ENCODE measurements at places on chromosomes 16 and 17.

- DNase-seq, result no peak
Observed at GRCh38 chr16:74770831-74771526, 3.6 kb downstream of the FA2H start.

- no peak for DNase-seq
Observed at GRCh38 chr17:41486809-41487530, 2.7 kb downstream of the KRT36 start.

GRCh38 chr16:79400462-79401149, 199.9 kb downstream of the MAF start:
- no peak for DNase-seq

GRCh38 chr16:74455619-74456289, 34.5 kb upstream of the CLEC18B start:
- no peak for DNase-seq

GRCh38 chr16:3578121-3578520, 918 bp upstream of the NLRC3 start:
- DNase-seq, result no peak

DNA sequence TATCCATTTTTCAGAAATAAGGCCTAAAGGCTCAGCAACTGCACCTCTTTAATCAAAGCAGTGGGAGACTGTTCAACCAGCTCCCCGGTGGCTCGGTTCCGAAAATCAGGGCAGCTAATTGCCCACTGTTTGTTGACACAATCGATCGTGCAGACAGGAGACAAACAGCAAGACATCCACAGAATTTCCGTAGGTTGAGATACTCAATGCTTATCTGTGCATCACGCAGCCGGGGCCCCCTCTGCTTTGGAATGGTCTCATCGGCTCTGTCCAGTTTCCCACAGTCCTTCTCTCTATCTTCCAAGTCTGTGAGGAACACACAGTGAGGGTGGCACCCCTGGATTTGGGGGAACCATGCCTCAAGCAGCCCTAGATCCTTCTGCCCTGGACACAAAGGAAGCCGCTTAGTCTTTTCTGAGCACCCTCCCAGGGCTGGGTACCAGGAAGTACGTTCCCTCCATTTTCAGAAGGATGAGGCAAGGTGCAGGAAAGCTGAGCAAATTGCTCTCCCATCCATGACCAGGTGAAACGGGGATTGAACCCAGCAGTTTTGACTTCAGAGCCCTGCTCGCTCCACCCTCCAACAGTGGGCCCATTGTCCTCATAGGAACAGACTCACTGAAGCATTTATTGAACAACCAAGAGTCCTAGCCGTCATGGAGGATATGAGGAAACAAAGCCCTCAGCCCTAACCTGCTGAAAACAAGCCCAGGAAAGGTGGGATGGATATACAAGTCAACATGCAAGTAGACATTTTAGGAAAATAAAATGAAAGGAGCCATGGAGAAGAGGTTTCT, 70.7 kb downstream of the C16orf95 start:
- no peak for DNase-seq

DNA sequence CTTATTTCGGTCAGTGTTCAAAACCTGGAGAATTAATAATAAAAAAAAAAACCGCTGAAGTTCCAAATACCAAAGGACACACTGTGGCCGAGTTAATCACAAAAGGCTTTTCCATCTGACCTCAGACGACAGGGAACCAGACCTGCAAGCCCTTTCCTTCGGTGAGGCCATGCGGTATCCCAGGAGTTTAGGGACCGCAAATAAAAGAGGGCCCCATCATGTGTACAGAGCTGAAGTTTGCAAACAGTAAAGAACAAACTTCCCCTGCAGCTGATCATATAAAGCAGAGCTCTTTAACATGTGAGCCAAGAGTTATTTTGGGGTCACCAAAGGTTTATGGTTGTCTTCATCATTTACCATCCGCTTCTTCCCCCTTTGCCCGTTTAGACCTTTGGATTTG, 33.0 kb upstream of the FOXJ1 start:
- DNase-seq, result no peak

GRCh38 chr16:82990155-82990554, 363.4 kb downstream of the CDH13 start:
- no peak for DNase-seq

GRCh38 chr17:81039096-81039495, 4.1 kb downstream of the BAIAP2 start:
- DNase-seq, result no peak

GRCh38 chr16:86854058-86854621, 275.8 kb downstream of the FOXL1 start:
- no peak for DNase-seq

GRCh38 chr17:39927929-39928857, 661 bp downstream of the LRRC3C start:
- DNase-seq, result no peak

- no peak for DNase-seq
Observed at GRCh38 chr17:55210292-55210691, 54.5 kb upstream of the HLF start.

- DNase-seq, result no peak
Observed at GRCh38 chr17:12813664-12814063, 24.4 kb downstream of the ARHGAP44 start.

- DNase-seq, result no peak
Observed at GRCh38 chr17:62703261-62703775, 75.8 kb downstream of the MRC2 start.

GRCh38 chr16:65737831-65738230, 616.0 kb upstream of the CDH11 start:
- no peak for DNase-seq

GRCh38 chr17:42392692-42393415, 4.6 kb upstream of the STAT3 start:
- no peak for DNase-seq

- DNase-seq, result no peak
Observed at GRCh38 chr16:63612462-63613227, 1509.2 kb downstream of the CDH11 start.

DNA sequence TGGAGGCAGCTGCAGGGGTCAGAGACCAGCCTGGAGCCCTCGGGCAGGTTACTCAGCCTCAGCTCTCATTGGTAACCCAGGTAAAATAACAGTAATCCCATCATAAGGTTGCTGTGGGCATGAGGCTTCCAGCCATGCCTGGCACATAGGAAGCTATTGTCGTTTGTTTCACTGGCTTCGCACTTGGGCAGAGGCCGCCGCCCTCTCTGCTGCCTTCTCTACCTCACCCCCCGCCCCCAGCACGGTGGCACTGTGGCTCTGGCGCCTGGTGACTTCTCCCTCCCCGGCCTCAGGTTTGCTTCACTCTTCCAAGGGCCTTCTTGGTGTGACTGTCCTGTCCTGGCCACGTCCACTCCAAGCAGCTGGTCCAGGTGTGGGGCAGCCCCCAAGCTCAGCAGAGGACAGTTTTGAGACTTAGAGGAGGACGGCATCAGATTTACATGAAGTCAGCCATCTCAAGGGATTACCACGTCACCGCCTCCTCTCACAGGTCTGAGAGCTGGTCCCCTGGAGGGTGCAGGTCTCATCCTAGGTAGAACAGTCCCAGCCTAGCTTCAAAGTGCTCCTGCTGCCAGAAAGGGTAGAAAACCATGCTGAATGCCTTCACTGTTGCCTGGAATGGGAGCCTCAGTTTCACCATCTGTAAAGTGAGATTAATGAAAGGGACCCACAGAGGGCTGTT, 34.8 kb downstream of the SREBF1 start:
- DNase-seq, result no peak

- no peak for DNase-seq
Observed at GRCh38 chr17:59619035-59619297, 729 bp upstream of the CLTC start.

GRCh38 chr16:82658796-82659195, 32.0 kb downstream of the CDH13 start:
- no peak for DNase-seq

- no peak for DNase-seq
Observed at GRCh38 chr16:10831894-10832886, 13.6 kb upstream of the TVP23A start.

- DNase-seq, result no peak
Observed at GRCh38 chr16:89014403-89015230, 37.6 kb upstream of the CBFA2T3 start.

GRCh38 chr16:63617990-63618763, 1503.7 kb downstream of the CDH11 start:
- DNase-seq, result no peak

- DNase-seq, result no peak
Observed at GRCh38 chr17:73973586-73974409, 229.7 kb upstream of the RPL38 start.

- DNase-seq, result peak; percentile 22
Observed at GRCh38 chr17:58153046-58153445, 4.9 kb downstream of the OR4D1 start.

DNA sequence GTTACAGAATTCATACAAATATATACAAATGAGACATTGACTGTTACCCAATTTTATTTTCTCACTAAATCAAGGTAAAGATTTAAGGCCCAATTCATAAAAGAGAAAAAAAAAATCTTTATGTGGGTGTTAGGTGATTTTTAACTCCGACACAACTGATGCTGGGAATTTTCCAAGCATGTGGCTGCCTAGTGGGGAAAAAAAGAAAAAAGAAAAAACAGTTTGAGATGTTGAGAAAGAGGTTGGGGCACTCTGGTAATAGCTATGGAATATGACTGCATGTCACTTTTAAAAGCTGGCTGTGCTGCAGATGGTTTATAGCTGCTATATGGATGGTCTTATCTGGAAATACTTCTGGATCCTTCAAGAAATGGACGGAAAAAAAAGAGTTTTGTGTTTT, 739.9 kb upstream of the SOX9 start:
- DNase-seq, result no peak

GRCh38 chr16:79278506-79278905, 322.0 kb downstream of the MAF start:
- DNase-seq, result peak; percentile 48

GRCh38 chr17:65455972-65456343, 105.5 kb downstream of the AXIN2 start:
- DNase-seq, result no peak

DNA sequence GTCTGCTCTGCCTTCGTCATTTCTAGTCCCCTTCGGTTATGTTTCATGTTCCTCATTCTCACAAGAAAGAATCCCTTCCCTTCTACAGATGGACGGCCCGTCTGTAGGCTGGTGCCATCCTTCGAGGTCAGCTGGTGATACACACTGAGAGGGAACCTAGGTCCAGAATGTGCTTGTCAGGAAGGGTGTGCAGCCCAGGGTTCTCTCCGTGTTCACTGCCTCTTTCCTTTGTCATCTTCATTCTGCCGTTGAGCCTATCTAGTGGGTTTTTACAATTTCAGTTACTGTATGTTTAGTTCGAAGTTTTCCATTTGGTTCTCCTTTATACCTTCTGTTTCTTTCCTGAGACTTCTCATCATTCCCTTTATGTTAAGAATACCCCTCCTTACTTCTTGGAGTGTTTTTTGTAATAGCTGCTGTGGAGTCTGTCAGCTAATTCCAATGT, 18.9 kb downstream of the KIAA0513 start:
- no peak for DNase-seq

DNA sequence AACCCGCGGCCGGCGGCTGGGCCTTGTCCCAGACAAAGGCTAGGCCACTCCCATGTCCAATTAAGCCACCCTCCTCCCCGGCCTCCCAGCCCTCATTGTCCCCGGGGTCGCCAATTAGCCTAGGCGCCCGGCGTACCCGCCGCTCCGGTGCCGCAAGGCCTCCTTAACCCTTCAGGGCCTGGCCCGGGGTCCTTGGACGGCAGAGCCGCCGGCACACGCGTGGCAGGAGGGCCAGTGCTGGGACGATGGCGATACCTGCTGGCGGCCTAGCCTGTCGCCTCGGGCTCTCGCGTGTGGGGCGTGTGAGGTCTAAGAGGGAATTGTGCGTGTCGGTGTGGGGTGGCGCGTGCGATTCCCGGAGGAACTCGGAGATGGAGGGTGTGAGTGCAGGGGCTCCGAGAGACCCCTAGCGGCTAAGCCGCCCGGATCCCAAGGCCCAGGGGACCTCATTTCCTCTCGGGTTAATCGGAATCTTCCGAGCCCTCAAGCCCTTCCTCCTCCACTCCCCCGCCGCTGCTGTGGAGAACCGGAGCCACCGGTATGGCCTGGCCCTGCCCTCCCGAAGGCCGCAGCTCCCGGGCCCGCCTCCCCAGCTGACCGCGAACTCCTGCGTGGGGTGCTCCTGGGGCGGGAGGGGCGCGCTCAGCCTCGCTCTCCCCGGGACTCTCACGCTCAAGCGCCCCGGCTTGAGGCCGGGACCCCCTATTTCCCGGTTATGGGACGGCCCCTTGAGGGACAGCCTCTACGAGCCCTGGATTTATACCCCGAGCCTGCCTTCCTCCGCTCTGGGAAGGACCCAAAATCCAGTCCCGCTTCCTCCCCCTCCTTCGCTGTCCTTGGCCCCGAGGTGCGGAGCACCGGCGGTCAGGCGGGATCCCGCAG, 11.9 kb downstream of the TBX2 start:
- DNase-seq, result no peak

- no peak for DNase-seq
Observed at GRCh38 chr16:55949518-55949917, 74.3 kb upstream of the CES5A start.

GRCh38 chr17:5902181-5903140, 167.7 kb upstream of the WSCD1 start:
- no peak for DNase-seq

DNA sequence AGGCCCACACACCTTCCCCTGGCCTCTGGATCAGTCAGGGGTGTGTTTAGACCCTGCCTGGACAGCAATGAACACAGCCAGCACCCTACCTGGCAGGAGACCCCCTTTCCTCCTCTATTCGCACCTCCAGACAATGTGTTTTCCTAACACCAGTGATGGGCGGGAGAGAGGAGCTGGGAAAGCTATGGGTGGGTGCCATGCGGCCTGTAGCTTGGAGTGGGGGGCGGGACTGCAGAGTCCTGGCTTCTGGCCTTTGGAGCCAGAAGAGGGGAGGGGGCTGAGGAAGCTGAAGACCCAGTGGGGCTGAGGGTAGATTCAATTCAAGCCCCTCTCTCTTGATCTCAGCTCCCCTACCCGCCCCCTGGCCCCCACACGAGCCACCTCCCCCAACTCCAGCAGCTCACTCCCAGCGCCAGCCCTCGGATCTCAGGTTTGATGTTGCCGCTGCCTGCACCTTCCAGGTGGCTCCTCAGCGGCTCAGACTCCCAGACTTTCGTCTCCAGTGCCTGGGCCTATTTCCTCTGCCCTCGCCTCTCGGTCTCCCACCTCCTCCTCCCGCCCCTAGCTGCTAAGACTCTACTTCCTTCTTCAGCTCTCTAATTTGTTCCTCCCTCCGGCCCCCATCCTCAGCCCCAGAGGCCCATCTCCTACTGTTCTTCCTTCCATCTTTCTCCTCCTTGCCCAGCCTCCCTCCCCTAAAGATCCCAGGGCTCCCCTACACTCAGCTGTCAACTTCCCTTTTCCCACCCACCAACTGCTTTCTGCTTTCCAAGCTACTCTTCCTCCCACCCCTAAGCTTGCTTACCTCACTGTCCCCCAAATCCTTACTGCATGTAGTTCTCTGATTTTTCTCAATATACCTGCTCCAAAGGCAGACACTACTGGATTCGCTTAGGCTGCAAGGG, 6.8 kb upstream of the SP6 start:
- DNase-seq, result no peak

GRCh38 chr17:80005360-80006338, 30.0 kb downstream of the TBC1D16 start:
- DNase-seq, result peak; percentile 41

GRCh38 chr17:57694051-57694450, 51.0 kb downstream of the CCDC182 start:
- no peak for DNase-seq

Data from activated T-helper 1 cell treated with anti-CD3 and anti-CD28 coated beads, Interleukin-2, amount 50 U/mL, for 16 hours (primary cell).